ENCODE measurements at places on chromosomes 5 and 9.
A peak's percentile ranks its signal among the peaks of the same experiment; 100 is the strongest.

DNA sequence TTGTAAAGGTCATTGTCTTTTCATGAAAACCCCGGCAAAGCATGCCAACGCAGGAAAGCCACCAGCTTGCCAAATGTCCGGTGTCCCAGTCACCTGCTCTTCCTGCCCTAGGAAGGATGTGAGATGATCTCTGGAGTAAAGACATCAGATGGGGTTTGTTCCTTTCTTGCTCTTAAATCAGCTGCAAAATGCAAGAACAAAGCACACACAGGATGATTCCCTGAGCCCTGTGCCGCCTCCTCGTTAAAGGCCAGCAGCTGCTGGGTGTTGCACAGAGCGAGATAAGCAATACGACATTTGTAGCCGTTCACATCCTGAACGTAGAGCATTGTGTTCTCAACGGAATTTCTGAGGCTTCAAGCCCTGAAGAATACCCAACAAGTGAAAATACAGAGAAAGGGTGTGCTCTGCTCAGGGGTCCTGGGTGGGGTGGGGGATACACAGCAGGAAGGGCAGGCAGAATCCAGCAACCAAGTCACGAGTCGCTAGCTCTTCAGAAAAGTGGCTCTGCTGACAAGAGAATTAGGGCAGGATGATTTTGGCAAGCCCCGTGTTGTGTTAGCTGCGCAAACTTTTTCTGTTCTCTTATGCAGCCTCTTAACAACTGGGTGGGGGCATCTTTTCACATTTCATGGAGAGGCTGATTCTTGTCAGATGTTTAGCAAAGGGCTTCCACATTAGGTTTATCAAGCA is 229.2 kb upstream of the MAP3K1 start:
- no peak for DNase-seq

GRCh38 chr5:172334196-172334595 is 50.6 kb upstream of the UBTD2 start:
- no peak for DNase-seq

DNA sequence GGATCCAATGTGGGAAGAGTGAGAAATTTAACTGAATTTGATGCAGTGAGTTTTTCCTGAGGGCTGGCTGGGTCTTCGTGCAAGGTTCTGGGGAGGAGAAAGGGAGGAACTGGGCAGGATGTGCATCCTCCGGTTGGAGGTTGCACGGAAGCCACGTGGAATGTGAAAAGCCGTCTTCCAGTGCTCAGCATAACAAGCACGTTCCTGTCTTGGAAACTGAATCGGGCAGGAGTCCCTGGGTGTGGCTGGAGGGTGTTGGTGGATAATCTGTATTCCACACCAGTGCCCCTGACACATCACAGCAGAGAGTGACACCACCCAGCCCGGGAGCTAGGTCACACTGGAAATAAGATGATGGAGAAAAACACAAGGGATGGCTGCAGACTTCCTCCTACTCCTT is 154.3 kb downstream of the C5orf15 start:
- no peak for DNase-seq

- no peak for DNase-seq
Observed at GRCh38 chr5:169162407-169162806, 138.5 kb downstream of the SLIT3 start.

DNA sequence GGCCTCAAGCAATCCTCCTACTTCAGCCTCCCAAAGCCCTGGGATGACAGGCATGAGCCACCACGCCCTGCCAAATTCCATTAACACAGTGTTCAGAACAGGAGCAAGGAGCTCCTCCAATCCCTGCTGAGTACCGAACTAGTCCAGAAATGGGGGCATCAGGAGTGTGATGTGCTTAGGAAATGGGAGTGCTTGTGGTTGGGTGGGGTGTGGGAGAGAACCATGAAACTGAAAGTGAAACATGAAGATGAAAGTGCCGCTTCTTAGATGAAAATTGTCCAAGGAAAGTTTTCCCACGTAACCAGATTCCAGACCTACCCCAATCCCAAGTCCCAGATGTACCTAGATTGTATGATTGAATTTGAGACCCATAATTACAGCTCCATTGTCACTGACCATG is 16.7 kb upstream of the ZNF131 start:
- no peak for DNase-seq

DNA sequence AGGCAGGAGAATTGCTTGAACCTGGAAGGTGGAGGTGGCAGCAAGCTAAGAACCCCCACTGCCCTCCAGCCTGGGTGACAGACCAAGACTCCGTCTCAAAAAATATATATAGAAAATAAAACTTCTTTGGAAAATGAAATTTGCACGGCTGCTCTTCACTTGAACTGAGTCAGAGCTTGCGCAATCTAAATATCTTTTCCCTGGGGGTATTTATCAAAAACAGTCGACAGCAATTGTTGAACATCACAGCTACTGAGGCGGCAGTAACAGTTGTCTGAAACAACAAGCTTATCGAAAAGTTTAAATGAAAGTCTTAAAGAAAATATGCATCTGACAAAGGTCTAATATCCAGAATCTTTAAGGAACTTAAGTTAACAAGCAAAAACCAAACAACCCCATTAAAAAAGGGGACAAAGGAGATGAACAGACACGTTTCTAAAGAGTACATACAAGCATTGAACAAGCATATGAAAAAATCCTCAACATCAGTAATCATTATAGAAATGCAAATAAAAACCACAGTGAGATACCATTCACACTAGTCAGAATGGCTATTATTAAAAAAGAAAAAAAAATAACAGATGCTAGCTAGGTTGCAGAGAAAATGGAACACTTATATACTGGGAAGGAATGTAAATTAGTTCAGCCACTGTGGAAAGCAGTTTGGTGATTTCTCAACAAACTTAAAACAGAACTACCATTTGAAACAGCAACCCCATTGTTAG is 153.6 kb upstream of the CDH9 start:
- DNase-seq: no peak

GRCh38 chr9:97321691-97322090 is 14.2 kb downstream of the CCDC180 start:
- DNase-seq: no peak

GRCh38 chr5:175750511-175750931 is 92.7 kb downstream of the HRH2 start:
- DNase-seq: no peak

DNA sequence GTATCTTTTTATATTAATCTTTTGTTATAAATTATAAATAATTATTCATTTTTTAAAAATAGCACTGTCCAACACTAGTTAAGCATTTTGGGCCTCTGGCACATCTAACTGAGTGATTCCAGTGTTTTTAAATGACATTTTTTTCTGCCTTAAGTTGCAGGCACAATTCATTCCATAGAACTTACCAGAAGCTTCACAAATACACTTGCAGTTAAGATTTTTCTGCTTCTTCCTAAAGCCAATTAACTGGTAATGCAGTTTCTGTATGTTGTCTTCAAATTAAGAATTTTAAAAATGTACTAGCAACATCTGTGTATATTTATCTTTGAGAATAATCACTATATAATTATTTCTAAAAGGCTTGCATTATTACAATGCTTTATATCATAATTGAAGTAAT is 11.2 kb upstream of the NFIB start:
- DNase-seq: no peak

DNA sequence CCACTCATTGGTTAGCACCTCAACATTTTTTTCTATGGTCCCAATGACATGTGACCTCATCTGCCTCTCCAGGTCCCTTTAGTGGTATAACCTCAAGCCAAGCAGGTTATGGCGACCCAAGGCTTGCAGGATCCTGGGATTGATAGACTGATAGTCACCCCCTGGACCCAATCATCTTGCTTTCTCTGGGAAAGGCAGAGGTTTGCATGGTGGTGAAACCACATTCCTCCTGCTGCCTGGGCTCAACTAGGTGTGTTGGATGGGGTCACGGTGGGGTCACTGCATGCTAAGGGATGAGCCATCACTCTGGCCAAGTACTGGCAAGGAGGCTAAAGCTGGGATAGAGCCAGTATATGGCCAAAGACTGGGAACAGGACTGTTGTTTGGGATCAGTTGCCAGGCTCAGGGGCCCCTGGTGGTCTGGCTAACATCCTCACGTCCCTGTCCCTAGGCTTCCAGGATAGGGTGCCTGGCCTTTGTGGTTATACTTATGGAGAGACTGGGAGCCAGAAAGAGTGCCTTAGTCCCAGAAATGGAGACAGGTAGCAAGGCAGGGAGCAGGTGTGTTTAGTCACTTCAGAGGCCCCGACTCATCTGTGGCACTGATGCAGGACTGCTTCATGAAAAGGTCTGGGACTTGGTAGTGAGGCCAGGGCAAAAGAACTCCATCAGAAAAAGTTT is 4.6 kb upstream of the SMIM32 start:
- peak; percentile 10 for DNase-seq

GRCh38 chr9:12224449-12224848 is 468.7 kb upstream of the TYRP1 start:
- no peak for DNase-seq

DNA sequence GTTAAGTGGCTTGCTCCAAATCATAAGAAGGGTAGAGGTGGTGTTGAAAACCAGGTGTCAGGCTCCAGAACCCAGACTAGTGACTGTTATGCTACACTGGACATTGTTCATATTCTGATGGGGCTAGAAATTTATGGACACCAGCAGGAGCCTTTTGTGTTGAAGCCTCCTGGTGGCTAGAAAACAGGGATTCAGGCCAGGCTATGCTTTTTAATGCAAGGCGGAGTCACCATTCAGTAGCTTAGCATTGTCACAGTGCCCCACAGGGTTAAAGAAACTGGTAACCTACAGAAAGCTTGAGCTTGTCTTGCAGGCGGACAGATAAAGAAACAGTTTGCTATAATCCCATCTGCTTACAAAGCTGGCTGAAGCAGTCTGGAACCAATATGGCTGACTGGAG is 23.0 kb upstream of the GOLM1 start:
- no peak for DNase-seq

- DNase-seq: no peak
Observed at GRCh38 chr5:62077387-62077786, 228.6 kb upstream of the KIF2A start.

GRCh38 chr5:8848997-8849594 is 696.8 kb downstream of the SEMA5A start:
- no peak for DNase-seq

DNA sequence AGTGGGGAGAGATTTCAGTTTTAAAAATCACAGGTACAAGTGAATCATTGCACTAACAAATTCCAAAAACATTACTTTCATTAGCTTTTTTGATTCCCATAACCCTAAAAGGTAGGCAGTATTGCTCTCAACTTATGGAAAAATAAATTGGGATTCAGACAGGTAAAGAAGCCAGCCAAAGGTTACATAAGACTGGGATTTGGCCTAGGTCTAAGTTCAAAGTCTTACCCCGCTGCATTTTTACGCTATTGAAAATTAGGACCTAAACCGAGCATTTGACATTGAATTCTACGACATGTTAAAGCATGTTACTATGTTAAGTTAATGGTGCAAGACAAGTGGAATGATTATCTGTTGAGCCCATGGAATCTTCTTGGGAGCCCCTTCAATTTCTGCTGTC is 89.6 kb downstream of the ENC1 start:
- no peak for DNase-seq

GRCh38 chr9:110744715-110745384 is 76.3 kb downstream of the MUSK start:
- no peak for DNase-seq

DNA sequence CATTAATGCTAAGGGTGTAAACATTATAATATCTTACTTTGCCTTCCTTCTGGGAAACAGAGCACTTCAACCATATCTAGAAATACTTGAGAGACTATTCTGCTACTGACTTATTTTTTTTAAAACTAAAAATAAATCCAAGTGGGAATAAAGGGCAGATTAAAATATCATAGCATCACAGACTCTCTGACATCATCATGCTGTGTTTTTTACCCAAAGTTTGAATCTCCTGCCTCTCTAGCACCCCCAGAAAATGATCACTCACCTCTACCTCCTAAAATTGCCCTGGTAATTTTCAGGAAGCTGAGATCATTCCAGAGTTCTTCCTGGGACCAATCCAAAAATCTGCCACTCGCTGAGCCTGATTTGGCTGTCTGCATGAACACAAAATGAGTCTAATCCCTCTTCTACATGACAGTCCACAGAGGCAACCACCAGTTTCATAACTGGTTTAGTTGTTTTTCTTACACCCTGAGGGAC is 813.8 kb upstream of the DMAC1 start:
- no peak for DNase-seq

GRCh38 chr9:14372437-14373335 is 58.7 kb upstream of the NFIB start:
- no peak for DNase-seq

DNA sequence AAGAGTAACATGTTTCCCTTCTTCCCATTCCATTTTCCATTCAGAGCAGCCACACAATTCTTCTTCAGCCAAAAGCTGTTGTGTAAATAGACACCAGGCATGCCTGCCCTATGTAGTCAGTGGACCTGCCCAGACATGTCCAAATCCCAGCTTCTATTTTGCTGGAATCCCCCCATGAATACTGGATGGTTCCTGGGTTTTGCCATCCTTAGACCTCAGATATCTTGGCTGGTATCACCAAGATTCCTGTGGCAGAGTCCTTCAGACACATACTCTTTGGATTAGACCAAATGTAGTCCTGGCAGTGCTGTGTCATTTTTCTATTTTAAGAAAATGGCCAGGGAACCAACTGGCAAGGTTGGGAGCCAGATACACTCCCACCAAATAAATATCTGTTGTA is 10.3 kb downstream of the FST start:
- DNase-seq: no peak

- no peak for DNase-seq
Observed at GRCh38 chr9:110317911-110318310, 19.8 kb downstream of the TXNDC8 start.

- no peak for DNase-seq
Observed at GRCh38 chr5:58481828-58482227, 9.4 kb upstream of the GAPT start.

DNA sequence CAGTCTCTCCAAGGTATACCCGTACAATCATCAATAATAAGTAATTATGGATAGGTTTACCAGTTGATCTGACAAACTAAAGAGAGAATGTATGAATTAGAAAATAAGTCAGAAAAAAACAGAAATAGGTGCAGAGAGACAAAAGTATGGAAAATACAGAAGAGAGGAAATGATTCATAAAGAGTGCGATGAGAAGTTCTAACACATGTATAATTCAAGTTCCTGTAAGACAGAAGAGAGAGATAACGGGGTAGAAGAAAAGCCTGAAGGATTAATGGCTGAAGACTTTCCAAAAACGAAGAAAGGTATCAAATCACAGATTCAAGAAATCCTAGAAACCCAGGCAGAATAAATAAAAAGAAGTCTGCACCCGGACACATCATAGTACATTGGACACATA is 16.2 kb upstream of the SMU1 start:
- DNase-seq: no peak

DNA sequence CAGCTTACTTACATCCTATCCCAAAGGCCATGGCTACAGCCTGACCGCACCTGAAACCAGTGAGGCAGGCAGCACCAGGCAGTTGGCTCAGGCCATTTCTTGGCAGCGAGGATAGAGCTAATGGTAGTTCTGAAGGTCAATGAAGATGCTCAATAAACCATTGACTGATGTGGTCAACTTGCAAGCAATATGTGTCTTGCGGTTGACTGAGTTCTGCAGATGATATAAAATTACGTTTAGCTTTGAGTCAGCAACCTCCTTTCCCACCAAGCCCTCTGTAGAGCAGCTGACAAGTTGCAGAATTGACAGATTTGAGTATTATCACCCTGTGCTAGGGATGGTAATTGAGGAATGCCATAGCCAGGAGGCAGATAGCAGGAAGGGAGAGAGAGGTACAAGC is 189.0 kb upstream of the PUM3 start:
- DNase-seq: no peak

- DNase-seq: no peak
Observed at GRCh38 chr5:117393125-117393524, 818.5 kb upstream of the SEMA6A start.

- DNase-seq: no peak
Observed at GRCh38 chr5:54024466-54024865, 285.9 kb downstream of the ARL15 start.

GRCh38 chr5:776862-777711 is 7.4 kb downstream of the ZDHHC11B start:
- peak; percentile 20 for DNase-seq
